ENCODE measurements at places on chromosomes 3 and 15.

GRCh38 chr3:127908202-127908601 lies 6.8 kb upstream of the KBTBD12 start:
- DNase-seq: no peak

GRCh38 chr3:64203216-64203615 lies 22.1 kb downstream of the PRICKLE2 start:
- no peak for DNase-seq

GRCh38 chr3:62201438-62202035 lies 171.8 kb downstream of the FEZF2 start:
- peak; percentile 25 for DNase-seq

DNA sequence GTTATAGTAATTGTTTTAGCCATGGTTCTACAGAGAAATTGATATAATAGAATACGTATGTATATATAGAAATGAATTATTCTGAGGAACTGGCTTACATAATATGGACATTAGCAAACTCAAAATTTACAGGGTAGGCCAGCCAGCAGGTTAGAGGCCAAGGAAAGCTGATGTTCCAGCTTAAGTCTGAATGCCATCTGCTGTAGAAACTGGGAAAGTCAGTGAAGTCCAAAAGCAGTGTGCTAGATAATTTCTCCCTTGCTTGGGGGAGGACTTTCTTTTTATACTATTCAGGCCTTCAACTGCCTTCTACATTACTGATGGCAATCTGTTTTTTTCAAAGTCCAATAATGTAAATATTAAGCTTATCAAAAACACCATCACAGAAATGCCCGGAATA lies 1174.7 kb downstream of the ZPLD1 start:
- no peak for DNase-seq
